ENCODE measurements at places on chromosomes 7 and 10.

DNA sequence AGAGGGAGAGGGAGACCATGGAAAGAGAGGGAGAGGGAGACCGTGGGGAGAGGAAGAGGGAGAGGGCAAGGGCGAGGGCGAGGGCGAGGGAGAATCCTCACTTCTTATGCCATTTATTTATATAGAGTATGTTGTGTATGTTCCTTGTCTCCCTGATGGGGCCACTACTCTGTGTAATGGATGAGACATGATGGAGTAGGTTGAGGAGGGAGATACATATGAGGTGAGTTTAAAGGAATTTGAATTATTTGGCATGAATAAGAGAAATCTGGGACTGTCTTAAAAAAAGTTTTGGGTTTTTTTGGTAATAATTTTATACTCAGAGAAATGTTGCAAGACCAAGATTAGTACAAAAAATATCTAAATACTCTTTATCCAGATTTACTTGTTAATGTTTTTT is 20.1 kb downstream of the CCSER2 start:
- DNase-seq, result no peak

- no peak for DNase-seq
These were observed 129.2 kb downstream of the CD36 start for GRCh38 chr7:80767654-80768053.

DNA sequence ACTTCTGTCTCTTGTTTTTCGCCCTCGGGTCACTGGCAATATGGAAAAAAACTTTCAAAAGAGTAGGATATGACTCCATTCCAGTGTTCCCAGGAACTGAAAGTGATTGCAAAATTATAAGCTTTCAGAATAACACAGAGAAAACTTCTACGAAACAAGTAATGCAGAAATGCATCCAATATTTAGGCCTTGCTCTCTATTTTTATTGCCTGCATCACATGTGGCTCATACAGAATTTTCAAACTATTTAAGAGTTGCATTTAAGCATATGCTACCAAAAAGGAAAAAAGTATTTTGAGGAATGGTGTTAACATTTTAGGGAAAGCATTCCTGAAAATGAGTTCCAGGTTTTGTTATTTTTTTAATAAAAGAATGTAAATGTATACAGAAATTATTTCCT is 228.0 kb downstream of the CACNB2 start:
- no peak for DNase-seq

- no peak for DNase-seq
These were observed 415.3 kb downstream of the RPS24 start for GRCh38 chr10:78448994-78449418.

DNA sequence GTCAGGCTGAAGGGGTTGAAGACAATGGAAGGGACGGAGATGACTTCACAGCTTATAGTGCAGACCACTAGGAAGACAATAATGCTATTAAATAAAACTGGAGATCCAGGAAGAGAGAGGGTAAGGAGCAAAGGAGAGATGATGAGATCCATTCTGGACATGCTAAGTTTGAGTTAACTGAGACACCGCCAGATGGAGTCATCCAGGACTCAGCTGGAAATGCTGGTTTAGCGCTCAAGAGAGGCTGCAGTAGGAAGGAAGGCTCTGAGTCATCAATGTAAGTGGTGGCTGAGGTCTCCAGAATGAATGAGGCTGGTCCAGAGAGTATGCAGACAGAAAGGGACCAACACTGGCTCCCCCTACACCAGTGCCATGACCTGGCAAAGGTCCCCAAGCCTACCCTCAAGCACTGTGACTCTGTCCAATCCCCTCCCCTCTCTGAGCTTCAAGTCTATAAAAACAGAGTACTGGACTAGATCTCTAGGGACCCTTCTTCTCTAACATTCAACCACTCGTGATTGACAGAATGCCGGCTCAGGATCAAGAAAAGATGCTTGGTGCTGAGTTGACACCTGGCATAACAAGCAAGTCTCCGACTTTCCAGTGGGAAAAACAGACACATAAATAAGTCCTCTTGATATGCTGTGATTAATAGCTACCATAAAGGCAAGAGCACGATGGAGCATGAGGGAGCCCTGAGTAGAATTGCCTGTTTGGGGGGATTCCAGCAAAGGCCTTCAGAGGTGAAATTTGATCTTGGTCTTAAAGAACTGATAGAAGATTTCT is 8.9 kb downstream of the GFRA1 start:
- DNase-seq, result no peak

DNA sequence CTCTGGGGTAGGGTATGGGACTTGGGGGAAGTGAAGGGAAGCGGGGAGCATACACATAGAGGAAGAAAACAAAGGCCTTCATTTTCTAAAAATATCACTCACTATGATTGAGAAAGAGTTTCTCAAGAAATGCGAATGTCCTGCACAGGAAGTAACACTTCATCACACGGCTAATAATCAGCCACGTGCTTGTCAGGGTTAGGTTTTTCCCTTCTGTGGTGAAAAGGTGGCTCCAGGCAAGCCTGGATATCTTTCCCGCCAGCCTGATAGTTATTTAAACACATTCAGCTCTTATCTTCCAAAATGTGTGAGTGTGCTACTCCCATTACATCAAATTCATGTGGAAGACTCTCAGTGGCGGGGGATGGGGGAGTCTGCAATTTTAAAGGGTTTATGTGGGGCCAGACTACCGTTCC is 166.4 kb upstream of the ADO start:
- DNase-seq, result no peak

DNA sequence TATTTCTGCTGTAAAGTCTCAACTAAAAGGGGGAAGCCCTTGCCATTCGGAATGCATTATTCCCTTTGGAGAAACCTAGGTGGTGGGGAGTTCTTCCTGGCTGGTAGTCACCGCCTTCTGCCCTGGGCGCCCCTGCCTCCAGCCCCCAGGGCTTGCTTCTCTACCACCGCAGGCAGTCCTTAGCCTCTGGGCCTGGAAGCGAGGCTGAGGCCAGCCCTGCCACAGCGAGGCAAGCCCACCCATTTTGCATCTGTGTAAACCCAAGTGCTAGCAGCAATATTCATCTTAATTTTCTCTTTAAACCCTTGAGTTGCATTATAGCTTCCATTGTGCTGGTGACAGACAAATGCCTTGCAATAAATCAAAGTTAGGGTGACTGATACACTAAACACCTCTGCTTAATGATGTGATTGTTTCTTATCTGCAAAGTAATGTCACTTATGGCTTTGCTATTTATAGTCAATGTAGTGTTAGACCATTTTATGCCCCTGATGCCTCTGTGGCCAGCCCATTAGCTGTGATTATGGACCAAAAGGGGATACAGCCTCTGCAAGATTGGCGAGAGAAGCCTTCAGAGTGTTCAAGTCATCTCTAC is 26.2 kb upstream of the MGMT start:
- DNase-seq, result no peak

DNA sequence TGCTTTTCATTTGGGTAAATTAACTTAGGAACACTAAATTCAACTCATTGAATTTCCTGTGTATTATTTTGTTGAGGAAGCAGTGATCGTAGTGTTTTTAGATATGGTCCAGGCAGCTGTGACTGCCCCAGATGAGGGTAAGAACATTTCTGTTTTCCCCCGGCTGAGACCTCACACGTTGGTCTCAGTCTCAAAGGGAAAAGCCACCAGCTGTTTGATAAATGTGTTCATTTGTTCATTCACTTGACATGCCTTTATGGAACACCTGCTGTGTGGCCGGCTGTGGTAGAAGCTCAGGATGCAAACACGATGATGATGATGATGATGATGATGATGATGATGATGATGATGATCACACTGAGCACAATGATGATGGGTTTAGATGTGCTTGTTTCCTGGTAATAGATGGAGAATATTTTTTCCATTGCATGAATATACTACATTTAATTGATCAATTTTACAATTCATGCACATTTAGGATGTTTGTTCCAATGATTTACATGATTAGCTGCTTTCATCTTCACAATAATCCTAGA is 125.6 kb upstream of the ZNF32 start:
- DNase-seq, result no peak

- no peak for DNase-seq
These were observed 135.3 kb upstream of the FAM3C start for GRCh38 chr7:121531175-121532070.

DNA sequence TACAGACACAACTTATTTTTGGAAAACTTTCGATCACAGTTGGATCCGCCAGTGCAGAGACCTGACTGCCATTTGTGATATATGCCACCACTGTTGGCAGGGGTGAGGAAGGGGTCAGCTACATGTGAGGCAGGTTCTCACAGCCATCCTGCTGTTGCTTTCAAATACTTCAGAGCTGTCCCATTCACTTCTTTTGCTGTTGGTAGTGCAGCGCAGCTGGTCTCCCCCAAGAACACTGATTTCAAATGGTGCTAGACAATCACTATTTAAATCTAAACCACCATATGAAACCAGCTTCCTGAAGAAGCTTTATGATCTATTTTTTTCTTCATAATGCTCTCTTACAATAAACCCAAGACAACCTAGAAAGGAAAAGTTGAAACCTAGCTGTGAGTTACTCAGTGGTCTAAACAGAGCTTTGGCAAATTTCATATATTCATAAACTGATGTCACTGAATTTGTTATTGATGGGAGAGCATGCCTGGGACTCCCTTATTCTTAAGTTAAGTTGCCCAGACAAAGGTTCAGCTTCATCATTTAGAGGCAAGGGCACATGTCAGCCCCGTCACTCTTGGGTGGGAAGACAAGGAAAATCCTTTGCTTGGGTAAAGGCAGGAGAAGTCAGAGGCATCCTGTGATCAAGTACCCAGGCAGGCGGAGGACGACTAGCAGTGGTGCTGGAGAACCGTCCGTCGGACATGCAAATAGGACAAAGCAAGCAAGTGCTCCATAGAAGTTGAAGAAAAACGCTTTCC is 143.4 kb upstream of the KLF14 start:
- no peak for DNase-seq

DNA sequence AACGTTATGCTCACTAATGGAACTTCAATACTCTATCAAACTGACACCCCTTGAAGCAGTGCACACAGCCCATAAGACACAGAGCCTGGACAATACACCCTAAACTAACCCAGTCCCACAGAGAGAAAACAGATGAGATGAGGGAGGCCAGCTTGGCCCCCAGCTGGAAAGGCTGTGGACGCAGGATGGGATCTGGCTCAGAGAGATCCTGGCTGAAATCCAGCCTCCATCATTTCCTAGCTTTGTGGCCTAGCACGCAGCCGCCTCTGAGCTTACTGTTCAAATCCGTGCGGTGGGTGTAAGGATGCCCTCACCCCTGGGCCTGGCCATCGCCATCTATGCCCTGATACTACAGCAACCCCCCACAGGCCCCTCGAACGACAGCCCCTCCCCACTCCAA is 32.7 kb downstream of the SNX8 start:
- DNase-seq, result no peak
